CD4-positive, alpha-beta T cell treated with Interleukin-2 at 100 ng/mL for 4 hours (primary cell): ENCODE measurements at places on chromosomes 2 and 18.

GRCh38 chr18:1394966-1395365 lies 490.3 kb downstream of the ADCYAP1 start:
- no peak for DNase-seq

DNA sequence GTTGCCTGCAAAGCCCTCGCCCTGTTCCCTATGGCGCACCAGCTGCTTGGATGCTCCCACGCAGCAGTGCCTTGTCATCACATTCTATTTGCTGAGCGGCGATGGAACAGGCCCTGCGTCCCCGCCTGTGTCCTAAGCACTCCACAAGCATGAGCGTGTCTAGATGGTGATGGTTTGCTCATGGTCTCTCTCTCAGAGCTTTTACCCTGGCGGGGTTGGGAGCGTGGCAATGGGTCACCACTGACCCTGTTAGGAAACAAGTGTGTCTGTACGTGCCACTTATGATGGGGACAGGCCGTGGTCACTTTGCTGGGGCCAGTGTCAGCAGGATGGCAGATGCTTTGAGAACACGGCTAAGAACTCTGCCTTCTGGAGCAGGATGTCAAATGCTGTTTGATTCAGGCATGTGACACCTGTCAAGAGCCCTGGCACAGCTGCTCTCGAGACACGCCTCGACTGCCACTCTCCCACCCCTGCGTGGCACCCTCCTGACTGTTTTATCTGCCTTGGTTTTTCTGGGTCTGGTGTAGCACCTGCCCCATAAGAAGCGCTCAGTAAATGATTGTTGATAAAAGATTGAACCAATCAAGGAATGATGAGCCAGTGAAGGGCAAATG lies 44.2 kb downstream of the RRM2 start:
- no peak for DNase-seq

GRCh38 chr2:241066171-241066892 lies 35.8 kb downstream of the MTERF4 start:
- DNase-seq: no peak

DNA sequence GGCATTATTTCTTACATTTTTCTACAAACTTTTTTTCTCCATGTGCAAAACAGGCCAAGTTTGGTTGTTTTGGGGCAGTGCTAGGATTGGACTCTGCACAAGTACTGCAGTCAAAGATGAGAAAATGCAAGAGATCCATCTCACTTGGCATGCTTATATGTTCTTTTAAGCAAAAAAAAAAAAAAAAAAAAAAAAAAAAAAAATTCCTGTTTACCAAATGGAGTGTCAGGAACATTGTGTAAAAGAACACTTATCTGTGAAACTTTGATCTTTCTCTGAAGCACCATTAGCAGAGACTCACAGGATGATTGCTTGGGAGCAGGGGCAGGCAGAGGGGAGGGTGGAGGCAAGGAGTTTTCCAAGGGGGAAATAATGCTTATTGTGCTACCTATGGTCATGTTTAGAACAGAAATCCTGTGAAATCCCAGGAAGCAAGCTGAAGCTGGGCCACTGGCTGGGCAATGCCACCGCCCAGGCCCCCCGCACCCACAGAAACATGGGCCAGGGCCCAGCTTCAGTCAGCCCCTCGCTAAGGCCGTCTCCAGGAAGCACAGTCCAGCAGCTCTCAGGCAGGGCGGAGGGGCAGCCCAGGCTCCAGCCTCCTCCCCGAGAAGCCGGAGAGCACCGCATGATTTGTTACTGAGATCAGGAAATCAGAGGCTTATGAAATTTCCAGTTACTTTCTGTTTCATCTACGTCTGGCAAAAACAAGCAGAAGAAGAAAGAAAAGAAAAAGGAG lies 229.4 kb downstream of the ZNF516 start:
- no peak for DNase-seq

DNA sequence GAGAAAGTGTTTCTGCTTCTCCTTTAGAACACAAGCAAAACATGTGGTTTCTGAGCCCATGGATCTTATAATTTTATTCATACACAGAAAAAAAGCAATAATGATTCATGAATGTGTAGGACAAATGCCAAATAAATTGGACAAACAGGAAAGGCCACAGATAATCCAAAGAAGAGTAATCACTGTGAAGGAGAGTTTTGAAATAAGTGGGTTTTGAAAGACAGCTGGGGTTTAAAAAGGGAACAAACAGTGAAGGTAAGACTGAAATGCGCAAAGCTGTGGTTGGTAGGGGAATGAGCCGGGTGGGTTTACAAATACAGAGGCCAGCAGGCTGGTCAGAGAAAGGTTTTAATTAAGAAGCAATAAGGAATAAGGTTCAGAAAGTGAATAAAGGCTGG lies 50.0 kb upstream of the MBOAT2 start:
- no peak for DNase-seq

- no peak for DNase-seq
Observed at GRCh38 chr2:160167089-160167740, 32.9 kb downstream of the ITGB6 start.
